Psoas muscle (tissue), 8 donors: ENCODE measurements at places on chromosomes 2 and 18. TPM values are rescaled to one million over a fixed set of nuclear protein-coding genes. Genes with fewer than 3 reads are reported as not detected.

Gene TFCP2L1
- 0.17 TPM for total RNA-seq

Gene AFF3
- total RNA-seq = 0.44 TPM

Gene ANAPC1
- 21.3 TPM for total RNA-seq

Gene DIPK1C
- total RNA-seq = 0.25 TPM

Gene LBX2
- not detected for total RNA-seq

Gene EFR3B
- total RNA-seq = 2.1 TPM
